Activated naive CD4-positive, alpha-beta T cell (primary cell): ENCODE measurements at places on chromosomes 3 and 15.

DNA sequence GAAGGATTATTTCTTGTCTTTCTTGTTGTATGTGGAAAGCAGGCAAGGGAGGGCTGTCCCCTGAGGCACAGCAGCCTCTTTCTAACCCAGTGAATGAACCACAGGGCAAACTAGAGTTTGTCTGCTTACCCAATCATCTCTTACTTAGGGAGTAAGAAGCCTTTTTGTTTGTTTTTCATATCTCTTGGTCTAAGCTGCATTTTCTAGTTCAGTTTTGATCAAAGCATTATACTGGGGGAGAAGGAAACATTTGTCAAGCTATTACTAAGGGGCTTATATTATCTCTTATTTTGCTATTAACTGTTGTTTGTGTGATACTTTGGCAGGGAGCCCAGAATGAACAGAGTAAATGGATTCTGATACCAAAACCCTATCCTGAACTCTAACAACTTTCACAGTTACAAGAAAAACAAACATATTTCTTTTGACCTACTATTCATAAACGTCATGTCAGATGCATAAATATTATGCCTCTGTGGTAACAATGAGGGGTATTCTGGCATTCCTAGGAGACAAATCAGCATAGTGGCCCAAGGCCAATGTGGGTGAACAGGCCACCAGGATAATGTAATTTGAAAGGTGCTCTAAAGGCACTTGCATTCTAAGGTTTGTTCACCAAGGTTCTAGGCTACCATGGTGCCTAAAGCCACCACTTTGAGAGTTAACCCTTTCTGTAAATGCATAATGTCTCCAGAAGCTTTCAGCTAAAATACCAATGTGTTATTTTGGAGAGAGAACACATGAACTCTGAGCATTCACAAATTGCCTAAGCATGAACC, 271.6 kb upstream of the ZPLD1 start:
- DNase-seq: no peak

GRCh38 chr3:183824761-183825455, 469 bp downstream of the MAP6D1 start:
- DNase-seq: no peak

- DNase-seq: no peak
Measured at GRCh38 chr3:61894988-61895935, 333.9 kb downstream of the PTPRG start.

GRCh38 chr15:99283717-99284116, 32.4 kb downstream of the LRRC28 start:
- DNase-seq: no peak

- DNase-seq: no peak
Measured at GRCh38 chr3:14241716-14242115, 63.1 kb downstream of the LSM3 start.
